Transverse colon (tissue), 4 donors: ENCODE measurements at places on chromosomes 6 and 20. TPM values are rescaled to one million over a fixed set of nuclear protein-coding genes. Genes with fewer than 3 reads are reported as not detected.

Gene HCK
- 9.7 TPM for total RNA-seq

Gene B3GAT2
- not detected for total RNA-seq

Gene SCRT2
- not detected for total RNA-seq

Gene GSTA1
- 16.2 TPM for total RNA-seq
